H7 (cell line): ENCODE measurements at places on chromosomes 7 and 10.

DNA sequence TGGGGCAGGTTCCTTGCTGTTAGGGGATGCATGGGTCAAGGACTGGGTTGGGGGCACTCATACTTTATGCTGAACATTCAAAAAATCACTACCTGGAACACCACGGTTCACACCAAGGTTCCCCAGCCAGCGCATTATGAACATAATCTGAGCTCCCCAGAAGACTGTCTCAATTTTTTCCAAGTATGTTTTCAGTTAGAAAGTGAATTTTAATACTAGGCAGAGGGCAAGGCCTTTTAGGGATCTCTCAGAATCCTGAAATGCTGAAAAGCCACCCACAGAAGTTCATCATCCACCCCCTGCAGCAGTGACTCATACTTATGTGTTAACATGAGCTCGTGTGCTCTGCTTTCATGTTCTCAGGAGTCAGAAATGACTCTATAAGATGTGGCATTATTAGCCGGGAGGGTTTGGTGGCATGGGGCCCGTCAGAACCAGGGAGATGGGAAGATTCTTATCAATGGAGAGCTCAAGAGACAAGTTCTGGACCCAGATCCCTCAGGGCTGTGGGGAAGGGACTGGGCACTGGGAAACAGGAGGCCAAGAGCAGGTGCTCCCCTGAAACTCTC lies 185.2 kb upstream of the ITGB1 start:
- DNase-seq, result no peak

DNA sequence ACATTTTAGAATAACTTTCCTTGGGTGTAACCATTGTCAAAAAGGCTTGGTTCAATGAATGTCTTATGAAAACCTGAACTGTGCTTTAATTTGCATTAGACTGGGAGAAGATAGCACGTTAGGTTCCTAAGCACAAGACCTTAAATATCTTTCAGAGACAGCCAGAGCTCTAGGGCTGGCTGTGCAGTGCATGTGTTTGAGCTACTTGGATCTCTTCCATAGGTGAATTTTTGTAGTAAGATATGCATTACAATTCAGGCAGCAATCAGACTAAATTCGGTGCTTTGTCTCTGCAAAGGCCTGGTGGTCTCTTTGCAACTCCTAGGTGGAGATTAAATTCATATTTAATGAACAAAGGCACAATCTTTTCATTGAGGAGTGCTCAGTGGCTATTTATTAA lies 192.0 kb downstream of the ZNF438 start:
- DNase-seq, result peak; percentile 4

DNA sequence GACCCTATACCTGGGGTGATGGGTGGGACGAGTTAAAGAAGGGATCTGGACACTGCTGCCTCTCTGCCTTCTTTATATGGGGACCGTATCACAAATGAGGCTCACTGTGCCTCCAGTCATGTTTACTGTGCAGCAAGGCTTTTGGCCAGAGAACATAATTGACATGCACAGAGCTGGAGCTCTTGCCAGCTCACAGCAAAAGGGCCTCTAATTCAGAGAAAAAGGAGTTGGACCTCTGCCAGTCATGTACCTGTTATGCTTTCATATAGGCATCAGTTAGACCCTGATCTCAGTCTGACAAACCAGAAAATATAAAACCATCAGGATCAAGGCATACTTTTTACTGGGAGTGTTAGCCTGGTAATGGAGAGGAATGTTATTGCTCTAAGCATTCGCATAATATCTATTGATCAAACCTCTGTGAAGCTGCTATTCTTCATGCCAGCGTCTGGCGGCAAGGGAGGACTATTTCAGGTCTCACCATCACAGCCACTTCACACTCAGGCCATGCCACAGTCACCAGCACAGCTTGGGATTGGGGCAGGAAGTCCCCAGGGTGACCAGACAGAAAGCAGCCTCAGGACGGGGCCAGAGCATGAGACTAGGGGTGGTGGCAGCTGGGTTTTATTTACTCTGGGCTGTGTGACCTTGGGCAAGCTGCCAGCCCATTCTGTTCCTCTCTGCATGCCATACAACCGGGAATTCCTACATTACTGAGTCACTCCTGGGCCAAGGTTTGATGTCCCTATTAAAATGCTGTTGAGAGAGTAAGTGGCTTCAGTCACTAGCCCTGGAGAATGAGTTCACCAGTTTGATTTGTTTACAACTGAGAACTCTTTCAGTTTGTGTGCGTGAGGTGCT lies 90.1 kb downstream of the NPSR1 start:
- DNase-seq, result no peak

DNA sequence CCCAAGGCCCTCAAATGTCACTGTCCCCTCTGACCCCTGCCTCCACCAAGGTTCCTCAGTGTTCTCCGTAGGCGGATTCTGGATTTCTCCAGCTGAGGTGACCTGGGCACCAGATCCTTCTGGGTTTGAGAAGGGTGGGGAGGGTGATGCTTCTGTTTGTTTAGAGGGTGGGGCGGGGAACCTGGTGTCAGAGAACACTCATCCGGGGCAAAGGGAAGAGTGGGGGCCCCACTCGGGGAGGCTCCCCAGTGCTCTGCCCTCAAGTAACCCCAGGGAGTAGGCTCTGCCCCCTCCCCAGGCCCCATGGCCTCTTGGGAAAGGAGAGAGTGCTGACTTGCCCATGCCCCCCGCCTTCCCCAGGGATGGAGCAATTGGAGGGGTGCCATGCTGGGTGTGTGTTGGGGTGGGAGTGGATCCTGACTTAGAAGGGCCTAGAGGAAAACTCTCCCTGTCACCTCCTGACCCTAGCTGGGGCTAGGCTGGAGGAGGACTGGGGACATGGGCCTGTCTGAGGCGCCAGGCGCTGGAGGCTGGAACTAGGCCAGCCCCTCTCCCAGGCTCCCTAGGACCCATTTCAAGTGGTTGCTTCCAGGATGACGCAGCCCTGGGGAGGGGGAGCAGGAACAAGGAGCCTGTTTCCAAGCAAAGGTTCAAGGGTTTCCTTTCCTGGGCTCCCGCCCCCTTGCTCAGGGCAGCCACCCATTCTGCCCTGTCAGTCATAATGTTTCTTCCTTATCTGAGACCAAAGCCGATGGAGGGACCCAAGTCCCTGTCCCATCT lies 27.9 kb downstream of the KAZALD1 start:
- no peak for DNase-seq

- no peak for DNase-seq
These were observed 8.4 kb downstream of the PROSER2 start for GRCh38 chr10:11831520-11831951.

DNA sequence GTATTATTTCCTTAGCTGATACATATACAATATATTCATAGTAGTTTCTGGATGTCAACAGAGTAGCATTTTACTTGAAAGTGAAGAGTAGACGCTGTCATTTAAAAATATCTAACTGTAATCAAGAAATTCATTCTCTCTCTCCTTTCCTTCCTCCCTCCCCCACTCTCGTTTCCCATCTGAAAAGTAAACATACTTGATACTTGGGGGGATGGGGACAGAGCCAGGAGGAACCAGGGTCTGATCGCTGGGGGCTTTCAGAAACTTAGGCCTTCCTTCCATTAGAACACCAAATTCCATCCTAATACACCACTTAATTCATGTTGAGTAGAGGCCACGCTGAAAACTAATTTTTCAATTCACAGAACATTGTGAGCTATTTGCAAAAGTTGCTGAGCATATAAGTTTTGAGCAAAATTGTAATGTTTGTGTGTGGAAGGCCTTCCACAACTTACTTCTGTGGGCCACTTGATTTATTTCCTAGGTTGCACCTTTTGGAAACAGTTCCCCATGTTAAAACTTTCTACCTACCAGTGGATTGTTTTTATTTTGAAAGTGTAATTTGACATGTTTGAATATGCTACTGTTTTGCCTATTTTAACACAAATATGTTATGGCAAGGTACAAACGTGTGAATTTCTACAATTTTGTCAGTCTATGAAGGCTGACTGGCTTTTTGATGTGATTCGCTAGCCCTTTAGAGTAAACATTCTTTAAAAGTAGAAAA lies 35.2 kb downstream of the CNPY1 start:
- DNase-seq, result no peak

GRCh38 chr10:60963441-60964256 lies 19.7 kb upstream of the RHOBTB1 start:
- no peak for DNase-seq

- DNase-seq, result no peak
These were observed 10.1 kb downstream of the PSAP start for GRCh38 chr10:71840958-71841335.

DNA sequence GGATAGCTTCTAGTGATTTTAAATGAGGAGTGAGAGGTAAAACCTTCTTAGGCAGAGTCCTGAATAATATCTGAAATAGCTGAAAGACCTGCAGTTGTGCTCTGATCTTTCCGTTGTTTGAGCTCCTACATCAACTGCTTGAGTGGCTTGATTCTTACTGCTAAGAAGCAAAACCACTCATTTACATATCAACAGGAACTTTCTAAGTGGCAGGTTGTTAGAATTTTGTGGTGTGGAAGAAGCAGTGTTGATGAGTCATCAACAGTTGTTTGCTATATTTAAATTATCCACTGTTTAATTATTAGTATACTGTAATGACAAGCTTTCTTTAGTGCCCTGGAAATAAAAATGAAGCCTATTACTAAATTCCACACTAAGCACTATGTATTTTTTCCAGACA lies 689.5 kb downstream of the DNAJB9 start:
- DNase-seq, result peak; percentile 2

DNA sequence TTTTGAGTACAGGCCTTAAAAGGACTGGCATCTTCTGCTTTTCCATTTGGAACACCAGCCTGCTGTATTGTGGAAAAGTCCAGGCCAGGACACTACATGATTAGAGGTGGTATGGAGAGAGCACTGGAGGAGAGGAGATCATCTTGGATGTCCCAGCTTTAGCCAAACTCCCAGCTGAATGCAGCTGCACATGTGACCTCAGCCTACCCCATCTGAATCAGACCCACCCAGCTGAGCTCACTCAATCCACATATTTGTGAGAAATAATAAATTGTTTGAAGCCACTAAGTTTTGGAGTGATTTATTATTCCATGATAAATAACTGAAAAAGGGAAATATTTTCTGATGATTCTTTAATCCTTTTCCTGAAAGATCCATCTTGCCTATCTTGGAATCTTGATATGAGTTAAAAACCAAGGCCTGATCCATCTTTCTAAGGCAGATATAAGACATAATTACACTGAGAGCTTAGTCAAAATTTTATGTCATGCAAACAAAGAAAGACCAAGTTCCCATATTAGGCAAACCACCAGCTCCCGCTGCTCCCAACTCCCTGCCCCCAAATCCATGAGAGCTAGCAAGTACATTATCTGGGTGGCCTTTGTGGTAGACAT lies 55.1 kb upstream of the TRIL start:
- DNase-seq, result no peak
